ENCODE measurements at places on chromosomes 7 and 10.

GRCh38 chr10:12334186-12334530, 15.2 kb upstream of the CAMK1D start:
- DNase-seq: no peak

DNA sequence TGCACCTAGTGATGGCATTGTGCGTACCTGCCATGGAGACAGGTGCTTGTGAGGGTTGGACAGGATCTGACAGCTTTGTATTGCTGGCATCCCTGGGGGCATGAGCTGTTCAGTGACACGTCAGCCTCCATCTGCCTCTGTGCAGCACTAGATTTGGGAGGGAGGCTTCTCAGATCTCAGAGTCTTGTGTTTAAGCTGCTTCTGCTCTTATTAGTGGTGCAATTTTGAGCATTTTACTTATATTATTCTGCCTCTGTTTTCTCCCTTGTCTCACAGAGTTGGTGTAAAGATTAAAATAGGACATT, 5.1 kb downstream of the ARHGAP22 start:
- DNase-seq: no peak

- no peak for DNase-seq
Observed at GRCh38 chr7:258476-259190, 31.3 kb upstream of the FOXL3 start.

DNA sequence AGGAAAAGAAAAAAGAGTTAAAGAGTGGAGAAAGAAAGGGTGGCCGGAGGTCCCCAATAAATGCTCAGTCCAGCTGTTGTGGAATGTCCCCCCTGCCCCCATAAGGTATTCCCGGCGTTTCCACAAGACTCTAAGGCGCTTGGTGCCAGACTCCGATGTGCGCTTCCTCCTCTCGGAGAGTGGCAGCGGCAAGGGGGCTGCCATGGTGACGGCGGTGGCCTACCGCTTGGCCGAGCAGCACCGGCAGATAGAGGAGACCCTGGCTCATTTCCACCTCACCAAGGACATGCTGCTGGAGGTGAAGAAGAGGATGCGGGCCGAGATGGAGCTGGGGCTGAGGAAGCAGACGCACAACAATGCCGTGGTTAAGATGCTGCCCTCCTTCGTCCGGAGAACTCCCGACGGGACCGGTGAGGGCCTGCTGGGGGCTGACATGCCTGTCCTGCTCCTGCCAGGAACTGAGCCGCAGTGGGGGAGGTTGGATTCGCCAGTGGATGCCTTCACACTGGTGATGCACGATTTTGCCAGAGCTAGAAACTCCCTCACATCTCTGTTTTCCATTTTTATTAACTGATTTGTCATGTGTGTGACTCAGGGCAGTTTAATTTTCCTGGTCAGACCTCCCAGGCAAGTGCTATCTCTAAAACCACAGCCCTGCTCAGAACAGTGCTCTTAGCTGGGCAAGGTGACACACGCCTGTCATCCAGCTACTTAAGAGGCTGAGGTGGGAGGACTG, 34.2 kb downstream of the TACR2 start:
- DNase-seq: no peak

GRCh38 chr10:7410862-7411670, at the start of gene SFMBT2:
Gene SFMBT2 (minus strand): TSS chr10:7411034. CDS start chr10:7381898, 29,136 bp downstream.
- DNase-seq: peak; percentile 62

DNA sequence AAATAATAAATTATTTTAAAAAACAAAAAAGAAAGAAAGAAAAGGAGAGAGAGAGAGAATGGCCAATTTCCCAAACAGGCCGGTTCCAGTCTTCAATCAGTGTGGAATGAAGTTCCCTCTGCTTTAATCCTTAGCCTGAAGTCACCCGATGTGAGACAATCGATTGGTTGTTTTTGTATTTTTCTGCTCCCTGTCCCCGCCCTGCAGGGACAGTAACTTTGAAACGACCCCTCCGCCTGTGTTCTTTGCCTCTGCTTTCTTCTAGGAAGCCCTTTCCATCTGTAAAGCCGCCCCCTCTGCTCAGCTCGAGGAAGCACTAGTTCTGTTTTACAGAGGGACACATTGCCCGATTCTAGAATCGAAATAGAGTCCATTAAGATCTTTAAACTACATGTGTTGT, 33.4 kb downstream of the FOXL3 start:
- no peak for DNase-seq

GRCh38 chr10:71572962-71573361, 146.6 kb downstream of the C10orf105 start:
- no peak for DNase-seq

DNA sequence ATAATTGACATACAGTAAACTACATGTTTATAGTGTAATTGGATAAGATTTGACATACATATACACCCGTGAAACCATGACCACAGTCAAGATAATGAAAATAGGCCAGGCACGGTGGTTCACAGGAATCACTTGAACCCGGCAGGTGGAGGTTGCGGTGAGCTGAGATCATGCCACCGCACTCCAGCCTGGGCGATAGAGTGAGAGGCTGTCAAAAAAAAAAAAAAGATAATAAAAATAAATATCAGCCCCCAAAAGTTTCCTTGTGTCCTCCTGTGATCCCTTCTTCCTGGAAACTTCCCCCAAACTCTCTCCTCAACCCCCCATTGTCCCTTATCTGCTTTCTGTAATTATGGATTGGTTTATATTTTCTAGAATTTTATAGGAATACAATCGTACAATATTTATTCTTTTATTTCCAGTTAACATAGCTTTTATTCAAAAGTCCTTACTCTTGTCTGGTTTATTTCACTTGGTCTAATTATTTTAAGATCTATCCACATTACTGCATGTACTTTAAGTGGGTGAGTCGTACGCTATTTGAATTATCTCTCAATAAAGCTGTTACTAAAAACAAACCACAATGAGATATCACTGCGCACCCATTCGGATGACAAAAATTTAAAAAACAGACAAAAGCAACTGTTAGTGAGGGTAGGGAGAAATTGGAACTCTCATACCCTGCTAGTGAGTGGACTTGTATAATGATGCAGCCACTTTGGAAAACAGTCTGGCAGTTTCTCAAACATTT, 30.1 kb upstream of the TNPO3 start:
- no peak for DNase-seq

DNA sequence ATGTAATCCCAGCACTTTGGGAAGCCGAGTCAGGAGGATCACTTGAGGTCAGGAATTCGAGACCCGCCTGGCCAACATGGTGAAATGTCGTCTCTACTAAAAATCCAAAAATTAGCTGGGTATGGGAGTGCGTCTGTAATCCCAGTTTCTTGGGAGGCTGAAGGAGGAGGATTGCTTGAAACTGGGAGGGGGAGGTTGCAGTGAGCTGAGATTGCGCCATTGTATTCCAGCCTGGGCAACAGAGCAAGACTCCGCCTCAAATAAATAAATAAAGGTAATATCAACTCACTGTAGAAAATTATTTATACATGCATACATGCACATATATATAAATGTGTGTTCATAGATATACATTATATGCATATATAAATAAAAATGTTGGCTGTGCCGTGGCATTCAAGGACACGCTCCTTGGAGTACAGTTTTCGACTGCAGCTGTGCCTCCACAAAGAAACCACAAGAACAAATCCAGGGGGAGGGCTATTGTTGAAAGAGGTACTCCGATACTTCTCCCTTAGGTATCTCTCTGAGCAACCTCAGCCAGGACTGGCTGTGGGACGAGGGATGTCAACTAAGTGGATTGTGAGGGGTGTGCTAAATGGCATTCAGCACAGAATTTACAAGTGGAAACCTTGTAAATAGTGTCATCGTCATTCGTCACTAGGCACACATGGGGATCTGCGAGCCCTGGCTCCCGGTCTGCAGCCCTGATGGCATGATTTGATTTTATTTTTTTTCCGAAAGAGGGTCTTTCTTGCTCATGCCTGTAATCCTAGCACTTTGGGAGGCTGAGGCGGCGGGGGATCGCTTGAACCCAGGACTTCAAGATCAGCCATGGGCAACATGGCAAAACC, 49.3 kb downstream of the HIP1 start:
- DNase-seq: no peak

DNA sequence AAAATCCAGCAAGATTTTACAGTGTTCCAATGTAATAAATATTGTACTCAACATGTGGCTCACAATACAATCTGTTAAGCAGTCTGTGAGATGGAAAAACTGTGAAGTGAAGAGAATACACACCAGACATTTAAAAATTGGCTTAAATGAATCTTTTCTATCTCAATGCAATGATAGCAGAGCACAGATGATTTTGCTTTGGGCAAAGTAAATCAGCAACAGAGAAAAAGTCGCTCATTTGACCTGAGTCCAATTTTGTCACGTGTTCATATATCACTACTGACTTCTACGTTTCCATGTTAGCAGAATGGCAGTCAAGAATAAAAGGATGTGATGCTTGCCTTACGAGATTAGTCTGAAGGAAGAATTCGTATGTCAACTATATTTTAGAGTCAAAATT, 506.7 kb downstream of the POM121L12 start:
- DNase-seq: no peak

DNA sequence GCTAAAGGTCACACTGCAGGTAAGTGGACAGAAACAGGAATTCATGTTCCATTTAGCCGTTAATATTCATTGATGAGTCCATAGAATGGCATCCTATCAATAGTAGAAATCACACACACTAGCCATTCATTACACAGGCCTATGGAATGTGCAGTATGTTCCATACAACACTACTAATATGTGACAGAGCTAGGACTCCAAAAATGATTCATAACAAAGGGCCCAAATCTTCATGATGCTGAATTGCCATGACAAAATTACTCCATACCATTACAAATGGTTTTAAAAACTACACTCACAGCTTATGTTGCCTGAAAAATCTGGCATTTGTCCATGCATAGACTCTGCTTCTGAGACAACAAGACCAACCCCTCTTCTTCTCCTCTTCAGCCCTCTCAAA, 549.1 kb downstream of the XPNPEP1 start:
- DNase-seq: no peak

DNA sequence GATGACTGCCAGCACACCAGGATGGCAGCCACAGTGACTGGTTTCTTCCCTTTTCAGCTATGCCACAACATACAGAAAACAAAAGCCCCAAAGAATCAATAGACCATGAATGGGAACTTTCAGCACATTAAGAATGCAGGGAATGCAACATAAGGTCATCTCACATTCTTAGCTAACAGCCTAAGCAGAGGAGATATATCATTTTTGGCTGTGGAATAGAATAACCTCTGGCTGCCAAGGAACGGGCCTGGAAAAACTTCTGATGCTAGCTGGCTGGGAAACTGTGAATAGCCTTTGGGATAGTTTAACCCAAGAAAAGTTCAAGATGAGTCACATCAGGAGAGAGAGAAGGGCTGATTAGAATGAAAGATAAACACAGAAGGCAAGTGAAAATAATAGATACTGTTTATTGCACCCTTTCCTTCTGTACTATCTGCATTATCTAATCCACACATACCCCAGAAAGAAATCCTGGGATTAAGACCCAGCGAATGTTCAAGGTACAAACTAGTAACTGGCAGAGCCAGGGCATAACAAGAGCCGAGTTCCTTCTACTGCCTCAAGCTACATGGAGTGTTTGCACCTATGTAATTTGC, 169.2 kb downstream of the SEMA3A start:
- DNase-seq: no peak

GRCh38 chr7:25054819-25055519, 70.1 kb downstream of the CYCS start:
- no peak for DNase-seq

- DNase-seq: no peak
Observed at GRCh38 chr10:42878134-42878820, 95.7 kb downstream of the BMS1 start.

GRCh38 chr7:77306231-77307067, 106.8 kb upstream of the FGL2 start:
- no peak for DNase-seq

DNA sequence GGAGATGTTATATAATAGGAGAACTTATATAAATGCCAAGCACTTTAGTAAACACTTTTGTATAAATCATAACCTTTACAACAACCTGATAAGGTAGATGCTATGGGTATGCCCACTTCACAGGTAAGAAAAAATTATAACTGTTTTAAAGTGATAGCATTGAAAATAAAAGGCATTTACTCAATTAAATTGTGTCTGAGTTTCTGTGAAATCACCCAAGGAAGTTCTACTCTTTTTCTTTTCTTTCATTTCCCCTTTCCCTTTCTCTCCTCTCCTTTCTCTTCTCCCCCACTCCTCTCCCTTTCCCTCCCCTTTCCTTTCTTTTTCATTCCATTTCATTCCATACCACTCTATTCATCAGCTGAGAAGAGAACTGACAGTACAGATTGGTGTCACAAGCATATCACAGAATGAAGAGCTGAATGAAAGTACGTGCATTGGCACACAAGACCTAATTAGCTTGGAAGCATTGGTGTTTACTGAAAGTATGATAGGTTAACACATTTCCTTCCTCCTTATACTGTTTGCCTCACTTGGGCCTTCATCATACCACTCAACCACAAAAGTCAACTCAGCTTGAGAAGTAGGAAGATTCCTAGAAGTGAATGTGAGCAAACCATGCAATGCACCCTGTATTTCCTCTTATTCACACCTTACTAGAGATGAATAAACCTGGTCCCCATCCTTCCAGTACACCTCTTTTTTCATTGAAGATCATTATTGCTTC, 117.9 kb upstream of the AGR3 start:
- no peak for DNase-seq

DNA sequence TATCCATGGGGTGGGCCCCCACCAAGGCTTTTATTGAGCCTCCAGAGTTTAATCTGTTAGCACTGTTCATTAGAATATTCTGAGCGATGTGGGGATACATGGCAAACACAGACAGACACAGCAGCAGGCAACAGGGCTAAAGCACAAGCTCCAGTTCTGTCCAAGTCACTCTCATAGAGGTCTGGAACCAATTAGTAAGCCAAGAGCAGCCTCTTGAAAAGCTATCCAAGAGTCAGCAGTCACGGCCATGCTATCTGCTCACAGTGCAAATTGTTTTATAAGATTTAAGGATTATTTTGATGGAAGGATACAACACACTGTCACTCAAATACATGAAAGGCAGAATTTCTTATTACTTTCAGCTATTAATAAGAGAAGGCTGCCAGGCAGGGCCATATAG, 86.4 kb upstream of the DGKB start:
- DNase-seq: no peak

- no peak for DNase-seq
Observed at GRCh38 chr10:124351481-124352220, 67.1 kb downstream of the OAT start.

DNA sequence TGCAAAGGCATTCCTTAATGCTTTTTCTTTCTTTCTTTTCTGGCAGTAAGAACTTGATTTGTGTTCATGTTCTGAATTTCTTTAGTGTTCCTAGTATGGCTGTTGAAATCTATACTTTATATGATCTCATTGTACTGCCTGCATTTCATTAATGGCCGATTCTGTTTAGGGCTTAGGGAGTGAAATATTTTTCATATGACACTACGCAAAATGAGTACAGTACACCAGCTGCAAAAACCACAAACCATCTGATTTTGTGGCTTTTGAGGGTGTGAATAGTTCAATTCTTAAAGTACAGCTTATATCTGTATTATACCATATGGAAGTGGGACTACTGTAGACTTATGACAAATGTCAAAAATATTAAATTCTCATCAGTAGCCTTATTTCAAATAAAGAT, 69.1 kb upstream of the FOXP2 start:
- DNase-seq: no peak

DNA sequence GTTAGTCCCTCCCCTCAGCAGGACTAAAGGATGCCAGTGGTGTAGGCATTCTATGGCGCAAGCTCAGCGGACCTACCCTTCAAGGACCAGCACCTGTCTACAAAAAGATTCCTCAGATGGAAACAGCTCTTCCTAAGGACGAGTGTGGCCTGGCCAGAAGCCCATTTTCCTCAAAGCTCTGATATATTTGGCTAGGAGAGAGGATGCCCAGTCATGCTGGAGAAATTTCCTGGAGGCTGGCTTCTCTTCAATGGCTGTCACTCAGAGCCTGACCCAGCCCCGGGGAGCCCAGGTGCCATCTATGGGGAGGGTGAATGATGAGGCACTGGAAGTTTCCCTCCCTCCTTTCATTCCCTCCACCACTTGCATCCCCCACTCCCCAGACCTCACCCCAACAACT, 111.5 kb downstream of the PLXNA4 start:
- DNase-seq: no peak

All from nucleus accumbens (tissue), 56 donors.